Peyer's patch (tissue), 4 donors: ENCODE measurements at places on chromosomes 12 and 14. TPM values are rescaled to one million over a fixed set of nuclear protein-coding genes. Genes with fewer than 3 reads are reported as not detected.

Gene IFI27
- total RNA-seq: 220 TPM

Gene ING4
- total RNA-seq: 32.6 TPM

Gene HNRNPC
- total RNA-seq: 392 TPM

Gene PIANP
- not detected for total RNA-seq

Gene LRRC10
- not detected for total RNA-seq

Gene ADAMTS20
- not detected for total RNA-seq

Gene BICDL1
- total RNA-seq: 9.2 TPM

Gene C12orf54
- 2.8 TPM for total RNA-seq

Gene ACVRL1
- total RNA-seq: 62.2 TPM

DNA sequence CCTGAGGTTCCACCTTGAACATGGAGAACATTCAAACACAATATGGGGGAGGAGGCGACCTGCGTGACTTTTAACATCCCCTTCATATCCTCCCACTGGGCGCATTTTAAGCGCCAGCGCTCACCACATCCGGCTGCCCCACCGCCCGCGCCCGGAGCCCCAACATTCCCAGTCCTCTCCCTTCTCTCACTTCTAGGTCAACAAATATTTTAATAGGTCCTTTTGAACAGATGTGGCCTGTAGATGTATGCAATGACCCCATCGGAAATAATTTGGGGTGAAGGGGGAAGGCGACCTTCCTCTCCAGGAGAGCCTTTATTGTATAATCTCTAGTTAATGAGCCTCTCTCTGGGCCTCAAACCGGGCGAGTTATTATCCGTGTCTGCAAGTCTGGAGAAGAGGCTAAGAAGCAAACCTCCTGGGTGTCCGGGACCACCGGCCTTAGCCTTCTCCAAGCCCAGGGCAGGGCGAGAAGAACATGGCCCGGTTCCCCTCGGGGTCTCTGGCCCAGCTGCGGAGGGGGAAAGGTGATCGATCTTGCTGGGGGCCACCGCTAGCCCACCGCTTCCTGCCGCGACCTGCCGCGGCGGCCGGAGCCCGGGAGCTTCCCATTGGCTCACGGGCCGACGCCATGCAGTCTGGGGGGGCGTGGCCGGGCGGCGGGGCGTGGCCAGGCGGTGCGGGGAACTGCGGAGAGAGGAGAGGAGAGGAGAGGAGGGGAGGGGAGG lies 83.2 kb upstream of the HMGA2 start:
- H3K36me3 ChIP-seq: no peaks in the 10 kb centered on the region
- no peak for DNase-seq
- peaks cover 5% of the 10 kb centered on the region for H3K27me3 ChIP-seq

GRCh38 chr12:19846574-19846973 lies 407.3 kb downstream of the AEBP2 start:
- H3K27me3 ChIP-seq: no peaks in the 10 kb centered on the region
- H3K36me3 ChIP-seq: no peaks in the 10 kb centered on the region
- H3K4me3 ChIP-seq: no peak overlapping the region
- H3K4me1 ChIP-seq: no peaks in the 10 kb centered on the region

GRCh38 chr12:105706321-105706972 lies 376.0 kb downstream of the C12orf75 start:
- no peak overlapping the region for H3K4me3 ChIP-seq
- H3K36me3 ChIP-seq: no peaks in the 10 kb centered on the region
- no peaks in the 10 kb centered on the region for H3K27me3 ChIP-seq

- no peaks in the 10 kb centered on the region for H3K27me3 ChIP-seq
- H3K4me3 ChIP-seq: no peak overlapping the region
- H3K4me1 ChIP-seq: no peaks in the 10 kb centered on the region
- H3K27ac ChIP-seq: no peak overlapping the region
- peaks cover 23% of the 10 kb centered on the region for H3K36me3 ChIP-seq
- no peak for DNase-seq
These were observed 53.0 kb downstream of the PKP2 start for GRCh38 chr12:32843528-32844095.

- no peak for DNase-seq
- H3K27ac ChIP-seq: no peak overlapping the region
- H3K27me3 ChIP-seq: no peaks in the 10 kb centered on the region
- H3K36me3 ChIP-seq: peaks cover 15% of the 10 kb centered on the region
- peaks cover 24% of the 10 kb centered on the region for H3K4me1 ChIP-seq
These were observed 70.6 kb downstream of the RIN3 start for GRCh38 chr14:92584220-92584619.

GRCh38 chr12:10884086-10884725 lies at the start of gene PRH1:
Gene PRH1 (minus strand): TSS chr12:10884255. CDS start chr12:10884217, 38 bp downstream.
- no peaks in the 10 kb centered on the region for H3K36me3 ChIP-seq
- H3K4me3 ChIP-seq: no peak within 1 kb of the TSS
- H3K27ac ChIP-seq: no peak within 1 kb of the TSS
- H3K27me3 ChIP-seq: no peaks in the 10 kb centered on the region
- no peaks in the 10 kb centered on the region for H3K4me1 ChIP-seq
